ENCODE measurements at places on chromosomes 7 and 10.

DNA sequence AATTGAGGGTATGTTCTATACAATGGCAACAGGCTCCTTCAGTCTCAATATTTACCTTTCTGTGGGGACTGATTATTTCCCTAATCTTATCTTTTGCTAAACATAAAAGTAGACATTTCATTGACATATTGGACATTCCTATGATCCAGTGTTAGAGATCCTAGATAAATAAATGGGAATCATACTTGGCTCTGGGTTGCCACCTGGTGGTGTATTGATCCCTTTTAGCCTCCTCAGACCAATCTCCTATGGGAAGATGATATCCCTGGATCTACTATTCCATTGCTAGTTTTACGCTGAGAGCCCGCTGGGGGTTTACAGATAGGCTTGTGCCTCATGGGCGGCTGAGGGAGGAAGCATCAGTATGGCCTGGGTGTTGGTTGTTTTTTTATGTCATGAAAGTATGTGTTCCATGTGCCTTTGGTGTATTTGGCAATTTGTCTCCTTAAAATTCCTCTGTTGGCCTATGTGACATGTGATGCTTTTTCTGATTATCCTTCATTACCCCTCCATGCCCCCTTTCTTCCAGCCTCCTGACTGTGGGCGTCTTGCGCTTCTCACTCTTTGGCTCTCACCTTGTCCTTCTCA lies 18.8 kb downstream of the CELF2 start:
- DNase-seq, result no peak

GRCh38 chr7:24660546-24660945 lies 87.3 kb downstream of the PALS2 start:
- no peak for DNase-seq

DNA sequence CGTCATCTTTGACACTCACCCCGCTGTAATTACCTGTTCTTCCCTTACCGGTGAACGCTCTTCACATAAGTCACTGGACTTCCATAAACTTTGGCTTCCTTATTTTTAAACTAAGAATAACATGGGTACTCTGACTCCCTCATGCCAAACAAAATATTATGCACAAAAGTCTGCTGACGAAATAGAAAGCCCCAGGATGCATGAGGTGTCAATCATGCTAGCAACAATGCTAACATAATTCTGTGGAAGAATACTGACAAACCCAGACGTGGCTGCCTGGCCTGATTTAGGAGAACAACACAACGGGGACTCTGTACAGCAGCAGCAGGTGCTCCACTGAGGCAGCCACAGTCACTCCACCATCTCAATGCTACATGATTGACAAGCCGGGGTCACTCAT lies 137.5 kb downstream of the CCDC71L start:
- no peak for DNase-seq

- no peak for DNase-seq
Measured at GRCh38 chr10:35271086-35271858, 65.0 kb upstream of the CCNY start.

DNA sequence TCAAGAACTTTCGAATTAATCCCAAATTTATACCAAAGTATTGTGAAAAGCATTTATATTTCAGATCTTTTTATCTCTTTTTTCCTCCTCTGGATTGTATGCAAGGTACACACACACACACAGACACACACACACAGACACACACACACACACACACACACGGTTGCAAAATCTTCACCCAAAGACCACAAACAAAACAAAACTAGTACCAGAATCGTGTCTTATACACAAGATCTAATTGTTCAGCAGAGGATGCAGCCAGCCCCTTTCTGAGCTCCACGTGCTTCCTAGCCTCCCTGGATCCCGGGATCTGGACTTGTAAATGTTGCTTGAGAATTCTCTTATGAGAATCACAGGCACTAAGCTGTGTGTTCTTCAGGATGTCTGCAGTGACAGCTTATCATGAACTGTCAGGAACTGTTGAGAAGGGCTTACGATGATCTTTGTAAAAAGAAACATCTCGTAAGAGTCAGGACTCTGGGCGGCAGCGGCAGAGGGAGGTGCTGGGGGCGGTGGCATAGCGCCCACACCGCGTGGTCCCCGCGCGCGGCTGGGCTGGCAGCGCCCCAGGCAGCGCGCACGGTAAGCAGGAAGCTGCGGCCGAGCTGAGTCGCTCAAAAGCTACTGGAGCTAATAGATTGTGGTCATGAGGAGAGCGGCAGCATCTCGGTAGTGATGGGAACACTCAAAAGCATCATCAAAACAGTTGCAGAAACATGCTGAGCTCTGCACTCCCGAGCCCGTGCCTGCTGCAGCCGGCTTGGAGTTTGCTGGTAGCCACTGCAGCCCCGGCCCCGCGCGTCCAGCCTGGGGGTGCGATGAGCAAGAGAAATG lies 277.6 kb downstream of the GATA3 start:
- DNase-seq, result no peak

DNA sequence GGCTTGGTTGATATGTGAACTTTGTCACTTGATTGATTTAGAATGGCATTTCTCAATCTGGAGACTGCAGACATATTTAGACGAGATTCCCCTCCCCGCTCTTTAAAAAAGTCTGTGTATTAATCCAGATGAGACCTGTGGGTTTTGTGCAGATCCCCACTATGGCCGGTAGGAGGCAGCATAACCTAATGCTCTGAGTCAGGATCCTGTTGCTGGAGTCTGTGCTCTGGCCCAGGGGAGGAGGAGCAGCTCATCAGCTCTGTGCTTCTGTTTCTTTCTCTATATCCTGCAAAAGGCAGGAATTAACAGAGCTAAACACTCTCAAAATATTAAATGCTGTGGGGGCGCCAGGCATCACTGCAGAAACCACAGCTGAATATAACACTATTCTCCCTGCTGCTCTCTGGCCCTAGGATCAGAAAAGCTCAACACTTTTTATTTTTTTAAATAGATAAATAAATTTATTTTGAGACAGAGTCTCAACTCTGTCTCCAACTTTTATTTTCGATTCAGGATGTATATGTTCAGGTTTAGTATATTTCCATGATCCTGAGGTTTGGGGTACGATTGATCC lies 23.9 kb upstream of the SEPHS1 start:
- DNase-seq, result peak; percentile 74

- no peak for DNase-seq
Measured at GRCh38 chr10:125778556-125778955, 2.9 kb upstream of the MMP21 start.

DNA sequence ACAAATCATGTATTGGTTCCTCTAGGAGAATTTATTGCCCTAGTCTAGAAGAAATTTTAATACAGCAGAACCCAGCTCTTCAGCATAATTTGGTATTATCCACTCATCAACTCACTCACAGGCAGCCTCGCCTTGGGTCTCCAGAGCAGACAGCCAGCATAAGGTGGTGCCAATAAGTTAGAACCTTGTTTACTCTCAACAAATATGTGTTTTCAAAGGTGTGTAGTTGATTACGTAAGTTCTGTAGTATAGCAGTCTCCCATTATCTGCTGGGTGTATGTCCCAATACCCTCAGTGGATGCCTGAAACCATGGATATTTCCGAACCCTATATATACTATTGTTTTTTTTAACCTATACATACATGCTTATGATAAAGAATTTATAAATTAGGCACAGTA lies 522.5 kb upstream of the LRRN3 start:
- DNase-seq, result no peak

DNA sequence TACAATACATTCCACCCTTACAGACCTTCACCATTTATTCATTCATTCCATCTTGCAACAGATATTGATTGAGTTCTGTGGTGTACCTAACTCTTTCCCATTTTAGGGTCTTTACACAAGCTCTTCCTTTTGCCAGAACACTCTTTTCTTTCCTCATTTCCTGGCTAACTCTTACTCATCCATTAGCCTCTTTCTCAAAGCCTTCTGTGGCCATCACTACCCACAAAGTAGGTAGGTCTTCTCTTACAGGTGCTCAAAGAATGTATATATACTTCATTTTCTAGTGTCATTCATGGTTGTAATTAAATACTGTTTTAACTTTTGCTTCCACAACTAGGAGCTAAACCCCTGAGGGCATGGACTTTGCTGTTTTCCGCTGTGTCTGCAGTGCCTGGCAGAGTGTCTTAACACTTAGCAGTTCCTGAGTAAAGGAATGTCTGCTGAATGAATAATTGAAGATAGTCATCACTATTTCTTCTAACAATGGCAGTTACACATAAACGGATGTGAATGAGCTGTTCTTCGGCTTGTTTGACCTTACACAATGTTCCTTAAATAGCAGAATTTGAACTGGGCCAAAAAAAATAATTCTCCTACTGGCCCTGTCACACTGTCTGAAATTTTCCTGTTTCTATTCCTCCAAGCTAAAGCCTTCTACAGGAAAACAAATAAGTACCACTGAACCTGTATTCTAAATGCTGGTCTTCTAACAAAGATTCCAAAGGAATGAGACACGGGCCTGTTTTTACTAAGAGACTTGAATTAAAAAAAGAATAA lies 15.1 kb downstream of the BCAP29 start:
- DNase-seq, result no peak

DNA sequence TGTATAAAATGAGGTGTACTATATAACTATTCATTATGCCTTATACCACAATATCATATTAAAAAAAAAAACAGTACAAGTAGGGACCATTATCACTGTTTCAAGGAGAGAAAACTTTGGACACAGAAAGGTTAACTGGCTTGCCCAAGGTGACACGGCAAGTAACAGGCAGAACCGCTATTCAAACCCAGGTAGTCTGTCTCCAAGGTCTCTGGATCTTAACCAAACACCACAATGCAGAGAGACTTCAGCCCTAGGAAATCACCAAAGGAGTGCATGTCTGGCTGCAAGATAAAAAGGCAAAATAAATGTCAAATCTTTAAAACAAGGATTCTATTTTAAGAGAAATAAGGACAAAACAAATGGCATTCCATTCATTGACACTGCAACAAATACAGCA lies 56.3 kb downstream of the CADPS2 start:
- DNase-seq, result no peak

GRCh38 chr10:48439581-48440041 lies 133.1 kb downstream of the MAPK8 start:
- peak; percentile 47 for DNase-seq

GRCh38 chr7:64599359-64599758 lies 36.5 kb upstream of the ZNF680 start:
- DNase-seq, result peak; percentile 53

- DNase-seq, result no peak
Measured at GRCh38 chr7:34453150-34453549, 204.9 kb upstream of the NPSR1 start.

DNA sequence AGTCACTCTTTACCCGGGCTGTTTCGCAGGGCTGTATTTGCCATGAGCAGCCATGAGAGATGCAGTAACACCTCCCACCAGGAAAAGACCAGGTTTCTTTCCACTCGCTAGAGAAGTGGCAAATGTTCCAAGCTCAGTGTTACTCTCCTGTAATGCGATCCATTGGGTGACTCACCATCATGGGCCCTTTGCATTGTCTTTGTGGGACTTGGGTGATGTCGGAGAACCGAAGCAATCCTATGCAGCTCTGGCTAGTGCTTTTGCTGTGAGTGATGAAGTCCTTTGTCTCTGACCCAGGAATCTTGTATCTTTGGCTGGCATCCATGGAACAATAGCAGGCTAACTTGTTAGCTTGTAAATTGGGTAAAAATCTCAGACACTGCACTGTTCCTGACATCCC lies 40.0 kb downstream of the GHRHR start:
- DNase-seq, result no peak

DNA sequence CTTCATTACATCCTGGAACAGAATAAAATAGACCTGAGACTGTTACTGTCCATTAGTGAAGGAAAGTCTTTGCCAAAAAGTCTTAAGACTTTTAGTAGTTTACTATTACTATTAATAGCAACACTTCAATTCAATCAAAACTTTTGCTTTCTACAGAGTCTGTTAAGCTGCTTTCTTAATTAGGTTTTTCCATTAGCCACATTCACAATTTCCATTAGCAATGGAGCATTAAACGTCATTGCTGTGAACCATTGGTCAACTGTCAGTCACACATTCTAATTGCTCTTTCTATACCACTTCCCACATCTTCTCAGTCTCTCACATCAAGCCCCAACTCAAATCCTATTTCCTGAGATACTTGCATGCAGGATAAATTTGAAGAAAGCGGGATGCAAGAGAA lies 736.6 kb upstream of the SORCS1 start:
- no peak for DNase-seq

DNA sequence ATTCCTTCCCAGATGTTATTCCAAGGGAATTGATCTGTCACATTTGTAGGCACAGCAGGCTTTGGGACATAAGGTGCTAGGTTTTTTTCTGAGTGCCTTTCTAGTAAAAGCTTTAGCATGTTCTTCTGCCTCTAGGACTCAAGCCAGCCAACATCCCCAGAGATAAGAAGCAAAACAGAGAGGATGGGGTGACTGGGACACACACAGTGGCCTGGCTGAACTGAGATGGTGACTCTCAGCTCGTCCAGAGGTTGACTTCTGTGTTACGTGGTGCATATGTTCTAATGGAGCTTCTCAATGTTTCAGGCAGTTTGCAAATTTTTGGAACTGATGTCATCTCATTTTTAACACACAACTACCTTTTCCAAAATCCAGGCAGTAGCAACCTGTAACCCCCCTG lies 188.1 kb upstream of the CELF2 start:
- no peak for DNase-seq

DNA sequence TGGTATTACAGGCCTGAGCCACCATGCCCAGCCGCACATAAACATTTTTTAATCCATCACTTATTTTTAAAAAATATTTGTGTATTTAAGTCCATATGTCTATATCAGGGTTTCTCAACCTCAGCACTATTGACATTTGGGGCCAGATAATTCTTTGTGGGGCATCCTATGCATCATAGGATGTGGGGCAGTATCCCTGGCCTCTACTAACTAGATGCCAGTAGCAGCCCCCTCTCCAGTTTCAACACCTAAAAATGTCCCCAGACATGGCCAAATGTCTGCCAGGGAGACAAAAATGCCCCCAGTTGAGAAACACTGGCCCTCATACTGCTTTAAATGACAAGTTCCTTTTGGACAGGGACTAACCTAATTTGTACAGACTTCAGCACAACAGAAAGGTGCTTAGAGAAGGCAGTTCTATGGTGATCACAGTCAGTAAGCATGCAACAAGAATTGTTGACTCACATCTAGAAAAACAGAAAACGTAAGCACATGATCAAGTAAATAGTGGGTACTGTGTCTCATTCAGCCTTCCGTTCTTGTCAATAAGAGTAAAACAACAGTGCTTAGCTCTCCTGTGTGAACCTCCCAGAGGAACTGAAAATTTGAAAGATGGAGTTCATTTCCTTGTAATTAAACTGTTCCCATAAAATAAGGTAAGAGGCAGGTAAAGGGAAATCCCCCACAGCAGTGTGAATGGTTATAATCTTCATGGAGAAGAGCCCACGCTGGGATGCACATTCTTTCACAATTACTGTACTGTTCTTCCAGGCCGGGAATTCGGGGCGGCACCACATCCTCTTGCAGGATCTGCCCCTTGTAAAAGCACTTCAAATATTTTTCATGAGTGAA lies 17.3 kb upstream of the ADRB1 start:
- no peak for DNase-seq

DNA sequence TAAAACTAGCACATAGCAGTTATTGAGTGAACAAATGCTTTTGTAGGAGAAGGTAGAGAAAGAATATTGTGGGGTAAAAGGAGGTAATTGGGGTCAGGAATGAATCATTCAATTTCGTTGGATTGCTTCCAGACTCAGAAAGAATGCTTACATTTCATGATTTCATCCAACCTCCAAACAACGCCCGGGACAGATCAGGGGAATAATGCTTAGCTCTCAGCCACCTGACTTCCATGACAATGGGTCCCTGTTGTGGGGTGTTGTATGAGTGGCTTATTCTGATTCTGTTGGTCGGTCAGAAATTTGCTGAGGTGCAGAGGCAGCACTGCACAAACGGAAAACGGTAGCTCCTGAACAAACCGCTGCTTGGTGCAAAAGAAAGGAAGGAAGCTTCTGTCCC lies 24.0 kb upstream of the INPP5F start:
- no peak for DNase-seq
